Activated effector memory CD4-positive, alpha-beta T cell treated with Interleukin-2 at 50 U/mL for 16 hours (primary cell): ENCODE measurements at places on chromosomes 11 and 22.

DNA sequence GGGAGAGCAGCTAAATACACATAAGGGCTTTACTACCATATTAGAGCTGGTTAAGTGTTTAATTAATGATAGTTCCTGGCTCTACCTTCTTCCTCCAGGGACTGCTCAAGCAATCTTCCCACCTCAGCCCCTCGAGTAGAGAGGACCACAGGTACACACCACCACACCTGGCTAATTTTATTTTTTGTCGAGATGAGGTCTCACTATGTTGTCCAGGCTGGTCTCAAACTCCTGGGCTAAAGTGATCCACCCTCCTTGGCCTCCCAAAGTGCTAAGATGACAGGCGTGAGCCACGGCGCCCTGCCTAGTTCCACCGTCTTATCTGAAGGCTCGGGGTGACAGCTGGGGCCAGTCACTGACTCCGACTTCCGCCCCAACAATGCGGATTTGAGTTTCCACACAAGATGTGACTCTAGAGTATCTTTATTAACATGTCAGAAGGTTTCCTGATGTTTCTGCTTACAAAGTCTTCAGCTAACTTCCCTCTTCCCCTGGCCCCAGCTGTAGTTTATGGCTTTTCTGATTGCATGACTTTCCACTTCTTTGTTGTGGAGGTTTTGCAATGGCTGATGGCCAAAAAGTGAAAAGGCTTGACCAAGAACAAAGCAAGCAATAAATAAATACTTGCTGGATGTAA is 16.8 kb downstream of the TPST2 start:
- no peak for DNase-seq

GRCh38 chr11:101296896-101297295 is 167.3 kb upstream of the PGR start:
- DNase-seq: no peak

GRCh38 chr11:20113149-20113438 is 47.2 kb downstream of the DBX1 start:
- no peak for DNase-seq

DNA sequence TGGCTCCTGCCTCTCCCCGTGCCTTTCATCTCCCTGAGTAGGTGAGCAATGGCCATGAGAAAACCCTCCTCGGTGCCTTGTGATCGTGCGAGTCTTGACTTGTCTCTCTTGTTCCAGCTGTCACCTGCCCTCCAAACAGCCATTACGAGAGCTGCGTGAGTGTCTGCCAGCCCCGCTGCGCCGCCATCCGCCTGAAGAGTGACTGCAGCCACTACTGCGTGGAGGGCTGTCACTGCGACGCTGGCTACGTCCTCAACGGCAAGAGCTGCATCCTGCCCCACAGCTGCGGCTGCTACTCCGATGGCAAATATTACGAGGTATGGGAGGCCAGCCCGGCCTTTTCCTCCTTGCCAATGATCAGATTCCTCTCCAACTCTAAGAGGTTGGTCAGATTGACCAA is 51.7 kb downstream of the TECTA start:
- no peak for DNase-seq

- no peak for DNase-seq
Measured at GRCh38 chr11:27968461-27968860, 139.5 kb downstream of the KIF18A start.

- no peak for DNase-seq
Measured at GRCh38 chr11:24509114-24509513, 12.3 kb downstream of the LUZP2 start.

- DNase-seq: no peak
Measured at GRCh38 chr11:71332046-71332445, 79.7 kb upstream of the SHANK2 start.

- DNase-seq: no peak
Measured at GRCh38 chr11:115990004-115990447, 485.8 kb upstream of the CADM1 start.
